Renal cortical epithelial cell (primary cell): ENCODE measurements at places on chromosomes 12 and 14. TPM values are rescaled to one million over a fixed set of nuclear protein-coding genes. Genes with fewer than 3 reads are reported as not detected.

- no peak for DNase-seq
Observed at GRCh38 chr12:6234906-6235305, 34.7 kb downstream of the CD9 start.

- peak; percentile 99 for DNase-seq
Observed at GRCh38 chr14:53613404-53614253, 343.0 kb downstream of the BMP4 start.

GRCh38 chr12:132029503-132030300, 80.0 kb downstream of the EP400 start:
- DNase-seq: no peak

- DNase-seq: no peak
Observed at GRCh38 chr14:93834699-93835371, 46.5 kb upstream of the PRIMA1 start.

DNA sequence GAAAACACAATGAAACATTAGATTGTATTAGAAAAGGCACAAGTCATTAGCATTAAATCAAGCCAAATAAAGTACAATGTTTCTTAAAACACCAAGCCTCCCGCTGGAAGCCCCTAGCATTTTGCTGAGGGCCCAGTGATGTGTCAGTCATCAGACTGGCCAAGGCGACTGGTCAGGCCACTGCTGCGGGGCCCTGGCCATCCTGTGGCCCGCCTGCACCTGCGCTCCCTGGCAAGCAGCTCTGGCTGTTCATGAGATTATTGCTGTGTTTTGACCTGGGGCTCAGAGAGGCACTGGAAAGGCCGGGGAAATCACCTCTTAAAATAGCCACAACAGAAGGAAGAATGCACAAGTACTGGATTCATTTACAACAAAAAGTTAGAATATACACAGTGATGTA, 24.2 kb upstream of the AMN start:
- DNase-seq: no peak

GRCh38 chr14:30355431-30355913, 203.5 kb upstream of the G2E3 start:
- DNase-seq: peak; percentile 18

- no peak for DNase-seq
Observed at GRCh38 chr12:54425702-54426101, 6.6 kb upstream of the ITGA5 start.

- DNase-seq: no peak
Observed at GRCh38 chr12:52439845-52440244, 5.7 kb upstream of the KRT75 start.

The NUAK1 gene
- 10.8 and 21.4 TPM in 2 replicates for total RNA-seq

The CATSPERB gene
- 0.17 and 0.60 TPM in 2 replicates for total RNA-seq

The OTOGL gene
- total RNA-seq: under 0.01 TPM in 2 replicates

The IL22 gene
- not detected in 2 replicates for total RNA-seq

The RPGRIP1 gene
- 0.05 TPM in 1 of 2 replicates, not detected in the other for total RNA-seq

The TMEM119 gene
- not detected in 2 replicates for total RNA-seq
